Effector CD8-positive, alpha-beta T cell (primary cell): ENCODE measurements at places on chromosomes 3 and 15.

DNA sequence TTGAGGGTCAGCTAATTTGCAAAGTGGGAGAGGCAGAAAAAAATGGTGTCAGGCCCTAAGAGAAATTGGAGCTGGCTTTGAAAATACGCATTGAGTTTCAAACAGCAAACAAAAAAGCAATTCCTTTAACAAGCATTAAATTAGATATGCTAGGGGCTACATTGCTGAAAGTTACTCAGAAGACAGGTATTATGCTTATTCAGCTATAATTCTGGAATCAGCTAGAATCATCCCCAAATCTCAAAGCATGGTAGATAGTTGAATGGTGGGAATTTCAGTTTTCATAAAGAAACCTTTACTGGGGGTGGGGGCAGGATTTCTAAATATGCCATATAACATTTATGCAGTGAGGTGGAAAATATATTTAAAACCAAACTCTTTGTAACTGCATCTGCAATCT, 50.5 kb downstream of the BHLHE40 start:
- DNase-seq: no peak

DNA sequence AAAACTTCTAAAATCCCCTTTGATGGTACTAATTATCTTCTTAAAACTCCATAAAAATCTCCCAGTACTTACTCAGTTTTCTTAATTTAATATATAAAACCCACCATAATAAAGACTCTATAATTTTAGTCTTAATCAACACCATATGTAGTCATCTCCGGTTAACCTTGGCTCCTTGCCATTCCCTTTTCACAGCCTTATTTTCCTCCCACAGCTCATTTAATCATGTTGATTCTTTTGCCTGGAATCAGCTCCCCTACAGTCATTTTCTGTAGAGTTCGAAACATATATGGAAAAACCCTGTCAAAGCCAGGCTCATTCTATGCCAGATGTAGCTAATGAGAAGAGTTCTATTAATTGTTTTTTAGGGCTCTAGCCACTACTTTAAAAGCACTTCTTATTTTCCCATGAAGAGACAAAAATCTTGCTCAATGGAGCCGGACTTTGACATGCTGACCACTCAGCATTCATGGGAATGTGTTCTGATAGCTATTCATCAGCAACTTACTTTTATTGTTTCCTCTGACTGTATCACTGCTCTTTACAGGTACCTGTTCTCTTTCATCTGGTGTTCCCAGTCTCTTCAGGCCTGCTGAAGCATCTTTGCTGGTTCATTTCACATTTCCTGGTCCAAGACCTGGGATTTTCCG, 573.4 kb downstream of the NAALADL2 start:
- DNase-seq: no peak

DNA sequence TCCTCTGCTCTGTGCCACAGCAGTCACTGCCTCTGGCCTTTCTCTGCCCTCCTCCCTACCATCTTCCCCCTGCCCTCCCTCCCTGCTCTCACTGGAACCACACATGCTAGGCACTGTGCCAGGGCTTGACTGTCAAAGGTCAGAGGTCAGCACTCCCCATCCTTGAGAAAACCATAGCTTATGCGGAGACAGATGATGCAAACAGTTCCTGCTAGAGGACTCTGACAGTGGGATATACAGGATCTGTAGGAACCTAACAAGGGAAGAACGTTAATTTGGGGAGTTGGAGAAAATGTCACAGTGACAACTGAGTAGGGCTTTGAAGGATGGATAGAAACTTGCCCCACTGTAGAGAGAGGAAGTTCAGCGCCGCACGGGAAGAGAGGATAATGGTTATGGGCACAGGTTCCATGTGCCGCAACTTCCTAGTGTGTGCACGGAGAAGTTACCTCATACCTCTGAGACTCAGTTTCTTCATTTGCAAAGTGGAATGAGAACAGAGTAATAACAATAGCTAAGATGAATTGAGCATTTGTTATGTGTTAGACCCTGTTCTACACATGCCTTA, 29.3 kb upstream of the XYLB start:
- DNase-seq: no peak

GRCh38 chr15:63372018-63372705, 9.5 kb downstream of the CA12 start:
- DNase-seq: no peak

GRCh38 chr3:143123353-143123984, 3.9 kb downstream of the CHST2 start:
- no peak for DNase-seq

GRCh38 chr3:165859061-165859460, 21.8 kb upstream of the BCHE start:
- no peak for DNase-seq

DNA sequence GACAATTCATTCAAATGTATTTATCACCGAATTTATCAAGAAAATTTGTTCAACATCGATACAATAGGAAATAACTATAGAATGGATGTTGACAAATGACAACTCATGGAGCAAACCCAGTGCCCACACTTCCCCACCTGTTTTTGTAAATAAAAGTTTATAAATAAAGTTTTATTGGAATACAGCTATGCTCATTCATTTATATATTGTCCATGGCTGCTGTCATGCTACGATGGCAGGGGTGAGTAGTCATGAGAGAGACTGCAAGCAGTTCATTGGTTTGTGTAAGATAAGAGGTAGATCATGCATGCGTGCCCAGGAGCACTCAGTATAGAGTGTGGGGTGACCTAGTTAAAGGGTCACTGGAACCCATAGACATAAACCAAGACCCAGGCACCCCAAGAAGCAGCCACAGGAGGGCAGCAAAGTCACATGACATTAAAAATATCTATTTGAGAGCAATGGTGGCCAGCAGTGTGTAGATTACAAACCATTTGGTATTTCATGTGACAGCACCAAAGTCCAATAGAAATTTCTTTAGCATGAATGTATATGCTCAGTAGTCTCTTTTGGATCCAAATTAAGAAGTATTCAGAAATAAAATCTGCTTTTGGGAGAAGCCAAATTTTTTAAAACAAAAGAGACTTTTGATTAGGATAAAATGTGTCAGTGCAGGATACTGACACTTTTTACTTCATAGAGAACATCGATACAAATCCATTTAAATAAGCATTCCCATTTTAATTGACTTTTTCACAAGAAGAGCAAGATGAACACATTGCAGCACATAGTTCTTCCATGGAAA, 794.8 kb downstream of the MCTP2 start:
- no peak for DNase-seq

- no peak for DNase-seq
Observed at GRCh38 chr15:62124176-62124972, 40.7 kb downstream of the C2CD4B start.

DNA sequence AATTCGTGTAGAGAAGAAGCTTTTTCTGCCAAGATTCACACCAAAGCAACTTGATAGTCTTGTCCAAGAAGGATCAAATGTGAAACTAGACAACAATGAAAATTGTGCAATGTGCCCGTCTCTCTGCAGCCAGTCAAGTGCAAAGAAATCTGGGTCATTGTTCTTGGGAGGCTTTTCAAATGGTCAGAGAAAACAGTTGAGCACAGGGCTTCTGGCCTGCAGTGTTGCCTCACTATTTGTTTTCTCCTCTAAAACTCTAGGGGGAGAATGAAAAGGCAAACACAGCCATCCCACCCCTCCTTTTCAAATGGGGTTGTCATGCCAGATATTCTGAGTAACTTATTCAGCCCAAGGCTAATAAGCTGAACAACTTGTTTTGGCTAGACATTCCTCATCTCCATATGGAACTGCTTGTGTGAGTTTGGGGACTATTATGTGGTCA, 417.6 kb upstream of the CDIN1 start:
- no peak for DNase-seq

- DNase-seq: no peak
Observed at GRCh38 chr15:72737061-72737460, 46.5 kb downstream of the ADPGK start.

DNA sequence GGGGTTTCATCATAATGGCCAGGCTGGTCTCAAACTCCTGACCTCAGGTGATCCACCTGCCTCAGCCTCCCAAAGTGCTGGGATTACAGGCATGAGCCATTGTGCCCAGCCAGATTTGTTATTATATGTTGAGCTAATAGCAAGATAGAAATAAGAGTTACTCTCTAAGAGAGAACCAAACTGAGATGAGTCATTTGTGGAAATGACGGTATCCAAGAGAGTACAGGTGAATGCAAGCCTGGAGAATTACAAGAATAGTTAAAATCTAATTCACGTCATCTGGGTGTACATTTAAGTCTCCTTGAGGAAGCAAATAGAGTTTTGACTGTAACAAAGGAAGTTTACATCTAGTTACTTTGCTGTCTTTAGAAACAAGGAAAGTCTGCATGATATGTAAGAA, 12.0 kb upstream of the CDIN1 start:
- no peak for DNase-seq

DNA sequence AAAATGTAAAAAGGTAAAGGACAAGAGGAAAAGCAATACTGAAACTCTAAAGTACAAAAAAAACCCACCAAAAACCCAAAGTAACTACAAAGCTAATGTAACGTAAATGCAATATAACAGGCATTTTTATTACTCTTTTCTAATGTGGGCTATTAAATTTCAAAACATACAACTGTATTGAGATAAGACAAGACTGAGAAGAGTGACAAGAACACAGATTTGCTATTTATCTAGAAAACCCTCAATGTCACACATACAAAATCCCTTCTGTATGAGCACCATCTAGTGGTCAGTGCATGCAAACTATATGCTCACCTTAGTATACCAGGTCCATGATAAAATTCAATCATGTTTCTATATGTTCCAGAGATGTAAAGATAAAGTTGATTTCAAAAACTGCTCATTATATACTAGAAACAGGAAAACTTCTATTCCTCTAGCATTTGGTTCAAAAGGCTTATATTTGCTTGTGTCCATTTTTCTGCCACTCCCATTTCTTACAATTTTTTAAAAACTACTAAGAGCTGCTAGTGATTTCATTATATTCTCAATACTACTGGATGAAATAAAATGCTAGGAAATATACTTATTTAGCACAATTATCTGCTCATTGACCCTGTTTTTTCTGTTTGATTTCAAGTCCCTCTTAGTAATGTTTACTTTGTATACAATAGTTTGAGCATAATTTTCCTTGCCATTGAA, 111.4 kb downstream of the DLG1 start:
- no peak for DNase-seq

DNA sequence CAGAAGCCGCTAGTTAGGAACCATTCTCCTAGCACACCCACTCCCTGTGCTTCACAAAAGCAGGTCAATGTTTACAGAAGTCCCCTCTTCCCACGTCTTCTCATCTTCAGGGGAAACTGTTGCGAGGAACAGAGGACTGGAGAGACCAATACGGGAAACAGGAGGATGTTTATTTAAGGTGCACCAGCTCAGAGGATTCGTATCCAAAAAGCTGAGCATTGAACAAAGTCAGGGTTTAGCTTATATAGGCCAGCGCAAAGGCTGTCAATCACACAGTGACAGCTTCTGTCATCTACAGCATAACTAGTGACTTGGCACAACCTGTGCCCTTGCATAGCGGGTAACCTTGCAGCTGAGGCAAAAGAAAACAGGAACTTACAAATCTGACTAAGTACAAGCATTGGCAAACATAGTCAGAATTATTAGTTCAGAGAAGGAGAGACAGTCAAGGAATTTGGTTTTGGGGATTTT, 61.3 kb downstream of the ZDHHC19 start:
- DNase-seq: no peak

DNA sequence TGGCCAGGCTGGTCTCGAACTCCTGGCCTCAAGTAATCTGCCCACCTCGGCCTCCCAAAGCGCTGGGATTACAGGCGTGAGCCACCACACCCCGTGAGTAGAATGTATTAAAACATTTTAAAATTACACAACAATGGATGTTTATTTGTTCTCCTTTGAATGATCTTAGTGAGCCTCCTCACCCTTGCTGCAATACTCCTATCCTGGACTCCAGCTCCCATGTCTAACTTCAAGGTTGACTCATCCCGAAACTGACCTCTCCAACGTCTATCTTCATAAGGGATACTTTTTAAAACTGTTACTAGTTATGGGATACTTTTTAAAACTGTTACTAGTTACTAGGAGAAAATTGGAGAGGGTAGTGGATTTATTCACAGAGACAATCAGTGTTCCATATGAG, 17.8 kb upstream of the RHCG start:
- DNase-seq: no peak

- DNase-seq: no peak
Observed at GRCh38 chr3:143472731-143473523, 353.4 kb downstream of the CHST2 start.

DNA sequence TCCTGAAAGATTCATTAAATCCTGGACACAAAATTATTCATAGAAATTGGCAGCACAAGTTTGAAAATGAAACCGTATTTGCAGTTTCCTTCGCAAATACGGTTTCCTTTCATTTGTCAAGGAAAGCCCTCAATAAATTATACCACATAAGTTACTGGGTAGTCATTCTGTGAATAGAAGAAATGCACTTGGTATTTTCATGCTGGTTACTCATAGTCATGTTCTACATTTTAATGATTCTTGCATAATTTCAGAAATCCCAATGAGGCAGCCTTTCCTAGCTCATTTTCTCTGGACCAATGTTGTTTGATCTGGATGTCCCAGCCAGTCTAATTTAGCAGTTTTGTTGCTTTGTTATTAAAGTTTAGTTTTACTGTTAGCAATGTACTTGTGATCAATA, 43.2 kb downstream of the MINAR1 start:
- DNase-seq: no peak

GRCh38 chr3:171159822-171160157, 133.3 kb upstream of the SLC2A2 start:
- DNase-seq: no peak

DNA sequence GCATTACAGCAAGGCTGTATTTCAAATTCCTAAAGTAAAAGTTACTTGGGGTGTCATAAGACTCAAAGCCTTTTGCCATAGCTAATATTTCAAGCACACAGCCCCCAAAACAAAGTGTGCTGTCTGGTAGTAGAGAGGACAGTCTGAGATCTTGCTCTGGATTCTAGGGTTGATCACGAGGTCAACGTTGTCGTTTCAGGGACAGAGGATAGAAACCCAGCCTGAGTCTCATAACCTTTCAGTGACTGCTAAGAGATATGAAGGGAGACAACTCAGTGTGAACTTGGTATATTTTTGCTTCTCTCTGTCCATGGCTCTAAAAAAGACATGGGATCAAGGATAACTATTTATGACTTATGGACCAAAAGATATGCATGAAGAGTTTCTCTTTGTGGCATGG, 25.6 kb upstream of the MINDY4B start:
- no peak for DNase-seq
